Smooth muscle cell of the brain vasculature (primary cell): ENCODE measurements at places on chromosomes 5 and 9.

DNA sequence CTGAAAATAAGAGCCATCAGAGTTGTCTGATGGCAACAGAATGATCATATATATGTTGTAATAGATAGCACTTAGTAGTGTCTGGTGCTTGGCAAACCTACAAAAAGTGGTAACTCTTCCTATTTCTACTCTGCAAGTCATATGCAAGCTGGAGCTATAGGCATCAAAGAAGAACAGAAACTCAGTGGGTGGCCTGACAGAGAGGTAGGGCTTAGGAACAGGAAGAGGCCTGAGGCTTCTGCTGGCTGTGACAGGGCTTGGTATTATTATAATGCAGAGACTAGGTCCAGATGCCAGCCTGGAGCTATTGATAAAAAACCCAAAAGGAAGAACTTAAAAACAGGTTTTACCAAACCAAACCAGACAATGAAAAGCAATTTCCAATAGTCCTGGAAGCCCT lies 4.4 kb upstream of the DIAPH1 start:
- no peak for DNase-seq

DNA sequence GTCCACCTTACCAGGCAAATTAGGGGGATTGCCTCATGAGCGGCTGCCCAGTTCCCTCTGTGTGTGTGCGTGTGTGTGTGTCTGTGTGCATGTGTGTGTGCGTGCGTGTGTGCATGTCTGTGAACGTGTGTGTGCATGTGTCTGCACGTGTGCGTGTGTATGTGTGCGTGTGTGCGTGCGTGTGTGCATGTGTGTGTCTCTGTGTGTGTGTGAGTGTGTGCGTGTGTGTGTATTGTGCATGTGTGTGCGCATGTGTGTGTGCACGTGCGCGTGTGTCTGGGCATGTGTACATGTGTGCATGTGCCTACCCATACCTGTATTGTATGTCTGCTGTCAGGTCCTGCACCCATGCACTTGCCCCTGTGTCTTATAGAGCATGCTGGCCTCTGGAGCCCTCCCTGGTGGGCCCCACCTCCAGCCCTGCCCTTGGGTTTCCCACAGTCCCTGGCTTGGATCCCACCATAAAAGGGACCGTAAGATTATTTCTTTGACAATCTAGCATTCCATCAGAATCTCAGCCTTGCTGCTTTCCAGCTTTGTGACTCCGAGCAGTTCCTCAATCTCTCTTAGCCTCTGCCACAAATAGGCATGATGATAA lies 9.3 kb downstream of the PSD2 start:
- DNase-seq = no peak

DNA sequence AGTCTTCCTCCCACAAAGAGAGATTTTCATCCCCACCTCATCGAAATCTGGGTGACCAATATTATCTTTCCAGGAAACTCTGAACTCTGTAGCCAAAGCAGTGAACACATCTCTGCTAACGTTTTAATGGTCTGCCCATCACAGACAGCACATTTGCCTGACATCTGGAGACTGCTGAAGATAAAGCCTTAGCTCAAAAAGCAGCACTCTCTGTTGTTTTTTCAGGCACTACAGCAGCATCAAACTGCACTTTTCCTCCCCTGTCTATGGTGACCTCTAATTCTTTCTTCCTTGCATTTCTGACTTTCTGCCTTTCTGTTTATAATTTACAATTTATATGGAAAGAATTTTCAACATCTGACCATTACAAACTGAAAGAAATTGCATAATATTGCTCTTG lies 66.8 kb downstream of the RAB3C start:
- DNase-seq = no peak

GRCh38 chr5:80204808-80205614 lies 50.8 kb downstream of the SERINC5 start:
- DNase-seq = no peak

DNA sequence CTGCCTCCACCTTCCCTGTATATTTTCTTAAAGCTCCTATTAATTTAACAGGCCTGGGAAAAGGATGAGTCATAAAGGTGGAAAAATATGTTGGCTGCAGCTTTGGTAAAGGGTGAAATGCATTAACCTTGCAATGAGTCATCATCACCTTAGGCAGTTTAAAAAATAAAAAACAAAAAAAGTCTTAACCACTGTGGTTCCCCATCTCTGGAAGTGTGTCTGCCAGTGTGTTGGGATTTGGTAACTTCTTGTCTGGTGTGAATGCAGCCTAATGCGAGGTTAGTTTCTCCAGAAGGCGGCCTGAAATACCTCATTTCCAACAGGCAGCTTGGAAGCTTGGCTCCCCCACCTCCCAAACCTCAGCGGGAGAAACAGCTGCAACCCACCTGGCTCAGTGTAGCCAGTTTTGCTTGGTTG lies 265.3 kb upstream of the GAS1 start:
- DNase-seq = no peak

DNA sequence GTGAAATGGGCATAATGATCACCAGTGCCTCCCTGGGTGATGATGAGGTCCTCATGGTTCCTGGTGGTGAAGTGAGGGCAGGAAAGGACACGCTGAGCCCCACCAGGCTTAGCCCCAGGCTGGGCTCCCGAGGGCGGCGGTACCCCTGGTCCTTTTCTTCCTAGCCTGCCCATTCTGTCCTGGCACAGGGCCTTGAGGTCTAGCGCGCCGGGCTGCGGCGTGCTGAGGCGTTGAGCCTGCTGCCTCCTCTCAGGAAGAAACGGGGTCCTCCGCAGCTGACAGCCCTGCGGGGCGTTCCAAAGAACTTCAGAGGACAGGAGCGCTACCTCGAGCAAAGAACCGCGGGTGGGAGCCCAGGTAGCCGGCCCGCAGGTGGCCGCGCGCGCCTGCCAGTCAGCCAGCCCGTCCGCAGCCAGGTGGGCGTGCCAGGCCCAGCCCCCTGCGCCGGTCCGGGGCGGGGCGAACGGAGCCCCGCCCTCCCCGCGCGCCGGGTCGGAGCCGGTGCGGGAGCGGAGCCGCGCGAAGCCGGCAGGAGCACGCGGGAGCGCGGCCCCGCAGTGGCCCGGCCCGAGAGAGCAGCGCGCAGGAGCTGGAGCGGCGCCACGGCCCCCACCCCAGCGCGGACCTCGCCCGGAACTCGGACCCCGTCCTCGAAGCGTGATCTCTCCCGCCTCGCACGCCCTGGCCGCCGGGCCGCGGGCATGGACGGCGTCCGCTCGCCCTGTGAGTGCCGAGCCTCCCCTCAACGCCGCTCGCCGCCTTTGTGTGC lies at the start of gene WNK2:
TSS of gene WNK2 (plus strand) at position 477 of the 769 bp plus-strand sequence. CDS start 791 bp downstream, outside the sequence.
- no peak for DNase-seq

GRCh38 chr9:21746550-21746949 lies 55.9 kb upstream of the MTAP start:
- DNase-seq = no peak

GRCh38 chr5:55492449-55492848 lies 42.3 kb downstream of the PLPP1 start:
- DNase-seq = no peak

DNA sequence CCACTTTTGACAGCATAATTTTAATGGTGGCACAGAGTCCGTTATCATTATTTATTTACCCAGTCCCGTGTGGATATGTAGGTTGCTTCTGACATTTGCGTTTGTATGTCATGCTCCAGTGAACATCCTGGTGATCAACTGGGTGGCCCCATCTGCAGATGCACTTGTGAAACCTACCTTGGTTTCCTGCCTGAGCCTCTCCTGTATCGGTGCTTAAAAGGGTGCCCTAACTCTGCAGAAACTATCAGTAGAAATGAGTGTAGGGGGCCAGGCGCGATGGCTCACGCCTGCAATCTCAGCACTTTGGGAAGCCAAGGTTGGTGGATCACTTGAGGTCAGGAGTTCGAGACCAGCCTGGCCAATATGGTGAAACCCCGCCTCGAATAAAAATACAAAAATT lies 92.1 kb upstream of the IER5L start:
- no peak for DNase-seq

DNA sequence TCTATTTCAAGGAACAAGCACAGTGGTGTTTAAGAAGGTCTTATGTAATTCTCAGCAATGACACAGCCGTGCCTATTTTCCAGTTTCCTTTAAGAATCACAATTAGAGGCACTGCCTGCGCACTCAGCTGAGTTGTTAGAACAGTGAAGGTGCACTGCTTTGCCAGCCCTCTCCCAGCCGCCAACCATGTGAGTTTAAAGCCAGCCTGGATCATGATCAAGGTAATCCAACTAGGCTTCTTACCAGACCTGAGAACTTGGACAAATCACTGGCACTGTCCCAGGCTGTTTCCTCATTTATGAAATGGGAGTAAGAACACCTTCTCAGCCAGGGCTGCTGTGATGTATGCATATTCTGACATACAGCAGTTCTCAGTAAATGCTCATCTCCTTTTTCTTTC lies 99.6 kb downstream of the ASTN2 start:
- DNase-seq = no peak

DNA sequence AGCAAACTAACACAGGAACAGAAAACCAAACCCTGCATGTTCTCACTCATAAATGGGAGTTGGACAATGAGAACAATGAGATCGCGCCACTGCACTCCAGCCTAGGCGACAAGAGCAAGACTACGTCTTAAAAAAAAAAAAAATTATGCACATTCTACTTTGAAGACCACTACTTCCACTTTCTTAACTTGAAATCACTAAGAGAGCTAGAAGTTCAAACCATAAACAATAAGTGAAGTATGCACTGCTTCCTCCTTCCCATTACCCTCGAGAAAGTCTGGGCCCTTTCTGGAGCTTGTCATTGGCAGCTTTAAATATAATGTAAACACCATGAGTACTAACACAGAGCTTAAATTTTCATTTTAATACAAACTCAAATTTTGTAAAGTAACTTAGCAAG lies 94.9 kb downstream of the TLE1 start:
- no peak for DNase-seq

DNA sequence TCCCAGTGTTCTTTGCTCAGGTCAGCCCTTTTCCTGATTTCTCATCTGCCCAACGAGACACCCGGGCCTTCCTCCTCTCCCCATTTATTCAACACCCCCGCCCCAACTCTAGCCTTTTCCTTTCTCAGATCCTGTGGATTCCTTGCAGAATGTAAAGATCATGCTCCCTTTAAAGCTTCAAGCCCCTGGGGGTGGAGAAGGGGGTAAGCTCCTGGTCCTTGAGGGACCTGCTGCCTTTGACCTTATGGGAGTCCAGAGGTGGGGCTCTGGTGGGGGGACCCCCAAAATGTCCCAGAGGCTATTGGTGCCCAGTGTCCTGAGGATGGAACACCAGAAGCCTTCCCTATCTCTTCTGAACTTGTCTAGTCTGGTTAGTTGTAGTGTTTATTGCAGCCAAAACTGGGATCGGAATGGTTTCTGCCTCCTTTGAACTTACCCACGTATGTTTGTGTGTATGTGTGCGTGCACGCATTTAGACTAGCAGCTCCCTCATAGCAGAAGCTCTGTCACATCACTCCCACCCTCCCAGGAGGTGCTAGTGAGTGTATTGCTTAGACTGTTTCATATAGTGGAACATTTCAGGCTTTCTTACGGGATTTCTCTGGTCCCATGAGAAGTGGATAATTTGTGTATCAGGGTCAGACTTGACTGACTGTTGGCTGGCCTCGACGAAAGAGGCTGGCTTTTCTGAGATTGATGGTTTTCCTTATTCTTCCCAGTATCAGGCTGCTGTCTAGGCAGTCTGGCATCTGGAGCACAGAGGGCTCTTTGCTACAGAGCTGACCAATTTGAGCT lies 1.1 kb downstream of the GALNT10 start:
- no peak for DNase-seq
